ENCODE measurements at places on chromosomes 7 and 10. TPM values are rescaled to one million over a fixed set of nuclear protein-coding genes. Genes with fewer than 3 reads are reported as not detected.

GPR26 gene
- not detected for total RNA-seq

CNTNAP2 gene
- under 0.01 TPM for total RNA-seq

INA gene
- total RNA-seq: 0.50 TPM

WDFY4 gene
- not detected for total RNA-seq

CPSF4 gene
- 46.0 TPM for total RNA-seq

TRPV6 gene
- not detected for total RNA-seq

HMX3 gene
- total RNA-seq: not detected

SFTPA1 gene
- total RNA-seq: under 0.01 TPM

SHH gene
- not detected for total RNA-seq

FGF8 gene
- total RNA-seq: not detected

NSMCE4A gene
- 58.5 TPM for total RNA-seq
